NCI-H2029 treated with DMSO at 0.1 percent for 48 hours (cell line): ENCODE measurements at places on chromosomes 5 and 9.

GRCh38 chr9:89808076-89808755, 203.4 kb downstream of the GADD45G start:
- DNase-seq, result peak; percentile 47

- DNase-seq, result no peak
These were observed 69.0 kb upstream of the SNX2 start for GRCh38 chr5:122705851-122706250.

DNA sequence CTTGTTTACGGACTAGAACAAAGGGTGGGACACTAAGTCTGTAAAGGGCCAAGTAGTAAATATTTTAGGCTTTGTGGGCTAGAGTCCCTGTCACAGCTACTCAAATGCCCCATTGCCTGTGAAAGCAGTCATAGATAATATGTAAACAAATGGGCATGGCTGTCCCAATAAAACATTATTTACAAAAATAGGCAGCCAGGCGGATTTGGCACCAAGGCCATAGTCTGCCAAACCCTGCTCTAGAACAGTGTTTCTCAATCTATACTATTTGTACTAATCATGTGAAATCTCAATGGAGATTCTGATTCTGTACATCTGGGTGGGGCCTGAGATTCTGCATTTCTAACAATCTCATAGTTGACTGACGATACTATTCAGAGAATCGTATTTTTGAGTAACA, 92.0 kb downstream of the RFX3 start:
- DNase-seq, result no peak

- no peak for DNase-seq
These were observed 74.0 kb downstream of the GNAQ start for GRCh38 chr9:77957652-77958051.

DNA sequence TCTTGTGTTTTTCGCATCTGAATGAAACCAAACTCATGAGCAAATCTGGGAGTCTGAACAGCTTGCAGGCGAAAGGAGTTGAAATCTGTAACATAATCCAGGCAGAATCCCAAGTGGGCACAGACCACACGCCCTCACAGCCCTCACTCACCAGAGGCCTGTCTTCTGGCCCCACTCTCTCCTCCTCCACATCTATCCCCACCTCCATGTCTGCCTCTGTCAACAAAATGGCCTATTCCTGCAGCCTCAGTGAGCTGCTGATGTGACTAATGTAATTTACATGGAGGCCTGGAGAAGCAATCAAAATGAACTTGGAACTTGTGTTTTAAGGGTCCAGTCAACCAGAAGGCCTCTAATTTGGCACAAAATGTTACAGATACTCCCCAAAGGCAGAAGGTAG, 136.6 kb downstream of the GNA14 start:
- DNase-seq, result no peak

- no peak for DNase-seq
These were observed 413.5 kb upstream of the SMC2 start for GRCh38 chr9:103680581-103680980.

GRCh38 chr5:180816608-180817534, 14.3 kb upstream of the MGAT1 start:
- peak; percentile 86 for DNase-seq

DNA sequence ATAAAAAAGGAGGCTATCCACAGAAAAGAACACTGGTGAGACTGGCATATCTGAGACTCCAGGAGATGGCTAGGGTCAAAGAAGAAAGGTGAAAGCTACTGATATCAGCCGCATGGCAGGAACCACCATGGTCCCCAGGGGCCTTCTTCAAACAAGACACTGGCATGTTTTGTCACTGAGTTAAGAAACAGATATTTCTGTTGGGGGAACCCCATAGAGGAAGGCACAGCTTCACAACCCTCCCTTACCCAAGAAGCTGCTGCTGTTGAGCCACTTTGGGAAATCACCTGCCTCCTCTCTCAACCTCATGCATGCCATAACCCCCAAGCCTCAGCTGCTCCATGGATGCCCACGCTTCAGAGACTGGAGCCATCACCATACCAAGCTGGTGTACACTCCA, 13.3 kb upstream of the BTNL3 start:
- no peak for DNase-seq

DNA sequence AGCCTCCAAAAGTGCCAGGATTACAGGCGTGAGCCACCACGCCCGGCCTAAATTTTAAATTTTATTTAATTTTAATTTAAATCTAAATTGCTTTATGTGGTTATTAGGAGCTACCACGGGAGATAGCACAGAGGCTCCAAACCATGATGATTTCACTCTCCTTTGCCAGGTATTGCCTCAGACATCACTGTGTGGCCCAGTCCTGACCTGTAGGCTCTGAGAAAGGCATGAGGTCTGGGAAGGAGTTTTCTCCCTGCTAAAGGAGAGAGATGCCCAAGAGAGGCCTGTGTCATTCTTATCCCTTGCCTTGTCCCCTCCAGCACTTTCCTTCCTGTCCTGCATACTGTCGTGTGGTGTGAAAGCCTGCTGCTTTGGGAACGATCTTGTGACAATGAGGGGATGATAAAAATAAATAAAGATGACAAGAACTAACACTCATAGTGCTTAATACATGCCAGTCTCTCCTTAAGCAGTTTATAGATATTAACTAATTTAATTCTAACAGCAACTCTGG, 37.0 kb upstream of the BASP1 start:
- DNase-seq, result no peak

GRCh38 chr5:115456539-115457040, 88.0 kb downstream of the FEM1C start:
- DNase-seq, result no peak

DNA sequence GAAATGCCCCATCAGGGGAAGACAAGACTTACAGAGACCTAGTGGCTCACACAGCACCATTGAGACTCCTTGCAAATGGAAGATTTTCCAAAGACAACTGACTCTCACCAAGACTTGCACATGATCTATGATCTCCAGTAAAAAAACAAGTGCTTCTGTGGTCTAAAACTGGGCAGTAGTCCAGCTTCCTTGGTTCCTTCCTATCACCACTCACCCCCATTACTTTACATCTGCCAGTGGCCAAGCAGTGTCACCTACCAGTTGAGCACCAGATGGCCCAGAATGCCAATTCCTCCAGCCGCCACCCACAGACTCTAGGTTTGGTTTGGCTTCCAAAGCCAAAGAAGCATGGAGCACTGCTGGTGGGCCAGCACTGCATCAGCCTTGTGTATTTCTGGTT, 47.7 kb downstream of the SH3TC2 start:
- no peak for DNase-seq

- no peak for DNase-seq
These were observed 183.2 kb downstream of the FRMD3 start for GRCh38 chr9:83355024-83355444.

DNA sequence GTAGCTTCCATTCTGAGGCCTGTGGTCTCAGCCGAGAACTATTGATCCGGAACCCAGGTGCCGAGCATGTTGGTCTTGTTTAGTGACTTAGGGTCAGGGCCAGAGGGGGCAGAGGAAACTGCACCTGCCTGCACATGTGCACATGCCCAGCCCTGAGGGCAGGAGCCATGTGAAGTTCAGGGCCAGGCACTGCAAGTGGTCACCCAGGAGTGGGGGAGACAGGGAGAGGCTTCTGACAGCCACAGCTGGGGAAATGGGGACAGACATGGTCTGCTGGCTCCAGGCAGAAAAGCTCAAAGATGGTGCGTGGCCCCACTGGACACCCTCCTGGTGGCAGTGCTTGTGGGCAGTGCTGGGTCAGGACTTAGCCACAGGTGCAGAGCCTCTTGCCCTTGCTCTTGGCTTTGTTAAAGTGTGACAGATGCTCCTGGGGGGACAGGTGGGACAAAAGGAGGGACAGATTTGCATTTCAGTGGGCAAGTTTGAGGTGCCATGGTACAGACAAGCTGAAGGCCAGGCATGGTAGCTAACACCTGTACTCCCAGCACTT, 134.4 kb downstream of the CACNA1B start:
- no peak for DNase-seq

DNA sequence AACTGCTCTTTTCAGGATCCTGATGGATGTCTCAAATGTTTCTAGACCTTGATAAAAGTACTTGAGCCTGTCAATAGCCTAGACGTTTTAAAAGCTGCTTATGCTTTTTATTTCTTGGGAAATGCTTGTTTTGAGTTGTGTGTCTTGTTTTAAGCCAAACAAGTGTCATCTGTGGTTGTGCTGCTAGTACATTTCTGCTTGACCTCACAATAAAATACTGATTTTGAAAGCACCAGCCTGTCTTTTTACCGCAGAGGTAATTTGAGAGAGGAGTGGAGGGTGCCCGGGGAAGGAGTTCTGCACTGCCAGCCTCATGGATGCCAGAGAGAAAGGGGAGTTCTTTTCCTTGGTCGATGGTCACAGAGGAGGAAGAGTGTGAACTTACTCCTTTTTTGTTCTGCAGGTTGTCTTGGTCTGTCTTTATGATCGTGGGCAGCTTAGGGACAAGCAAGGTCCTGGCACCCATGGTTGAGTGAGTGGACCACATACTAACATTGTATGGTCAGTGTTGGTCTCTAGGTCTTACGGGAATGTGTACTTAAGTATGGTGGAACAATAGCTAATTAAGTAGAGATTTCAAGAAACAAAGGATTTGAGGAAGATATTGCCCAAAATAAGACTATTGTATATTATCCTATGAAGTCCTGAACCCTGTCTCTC, 61.0 kb downstream of the TRIO start:
- peak; percentile 21 for DNase-seq
